ENCODE measurements at places on chromosomes 4 and X.

- DNase-seq = no peak
These were observed 94.5 kb downstream of the APBB2 start for GRCh38 chr4:41119867-41120295.

DNA sequence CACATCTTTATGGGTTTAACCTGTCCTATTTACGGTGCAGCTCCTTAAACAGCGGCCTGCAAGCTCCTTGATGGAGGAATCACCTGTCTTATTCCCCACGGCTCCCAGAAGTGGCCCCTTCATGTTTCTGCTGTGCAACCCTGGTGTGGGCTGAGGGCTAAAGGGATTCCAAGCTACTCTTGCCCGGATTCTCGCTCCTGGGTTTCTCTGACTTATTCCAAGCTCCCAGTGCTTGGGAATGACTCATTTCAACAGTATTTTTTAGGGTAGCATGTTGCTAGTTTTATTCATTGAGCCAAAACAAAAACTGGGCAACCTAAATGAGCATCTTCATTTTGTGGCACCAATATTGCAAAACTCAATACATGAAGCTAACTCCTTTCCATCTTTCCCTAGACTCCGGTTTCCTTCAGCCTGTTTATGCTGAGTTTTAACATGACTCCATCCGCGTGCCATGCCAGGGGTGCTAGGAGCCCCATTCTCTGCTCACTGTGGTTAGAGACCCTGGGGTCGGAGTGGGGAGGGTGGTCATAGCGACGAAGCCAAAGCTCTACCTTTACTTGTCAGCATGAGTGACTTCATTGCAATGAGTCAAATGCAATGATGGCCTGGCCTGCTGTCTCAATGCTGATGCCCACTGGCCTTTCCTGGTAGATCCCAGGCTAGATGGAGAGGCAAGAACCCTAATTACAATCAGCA, 349.7 kb downstream of the NR3C2 start:
- no peak for DNase-seq

- DNase-seq = no peak
These were observed 192.5 kb downstream of the EDA start for GRCh38 chrX:69808375-69808774.

DNA sequence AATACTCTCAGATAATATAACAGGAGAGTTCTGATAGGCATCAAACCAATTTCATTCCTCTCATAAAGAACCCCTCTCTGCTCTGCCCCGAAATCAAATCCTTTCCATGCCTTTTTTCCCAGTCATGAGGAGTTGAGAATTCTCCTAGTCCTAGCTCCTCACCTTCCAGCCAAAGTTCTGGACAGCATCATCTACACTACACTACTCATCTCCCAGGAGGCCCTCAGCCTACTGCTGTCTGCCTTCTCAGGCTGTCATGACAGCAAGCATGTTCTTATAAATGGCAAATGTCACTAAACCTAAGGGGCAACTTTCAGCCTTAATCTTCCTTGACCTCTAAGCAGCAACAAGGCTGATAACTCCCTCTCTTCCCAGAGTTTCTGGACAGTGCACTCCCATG, 26.6 kb downstream of the MAPK10 start:
- no peak for DNase-seq

GRCh38 chr4:1427010-1427409, 20.8 kb upstream of the NKX1-1 start:
- DNase-seq = no peak

- no peak for DNase-seq
These were observed 78.5 kb downstream of the BTC start for GRCh38 chr4:74715706-74716435.

GRCh38 chr4:111722213-111722720, 423.0 kb upstream of the FAM241A start:
- DNase-seq = no peak

DNA sequence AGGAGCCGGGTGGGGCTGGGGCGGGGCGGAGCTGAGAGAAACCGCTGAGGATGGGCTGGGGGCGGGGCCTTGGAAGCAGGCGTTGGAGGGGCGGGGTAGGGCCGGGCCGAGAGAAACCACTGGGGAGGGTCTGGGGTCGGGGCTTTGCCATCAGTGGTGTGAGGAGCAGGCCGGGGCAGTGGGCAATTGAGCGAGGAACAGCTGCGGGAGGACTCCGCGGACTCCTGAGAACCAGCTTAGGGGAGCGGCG, 1.3 kb upstream of the EOLA2 start:
- DNase-seq = no peak

GRCh38 chrX:71239781-71240180, 14.2 kb downstream of the ZMYM3 start:
- no peak for DNase-seq

DNA sequence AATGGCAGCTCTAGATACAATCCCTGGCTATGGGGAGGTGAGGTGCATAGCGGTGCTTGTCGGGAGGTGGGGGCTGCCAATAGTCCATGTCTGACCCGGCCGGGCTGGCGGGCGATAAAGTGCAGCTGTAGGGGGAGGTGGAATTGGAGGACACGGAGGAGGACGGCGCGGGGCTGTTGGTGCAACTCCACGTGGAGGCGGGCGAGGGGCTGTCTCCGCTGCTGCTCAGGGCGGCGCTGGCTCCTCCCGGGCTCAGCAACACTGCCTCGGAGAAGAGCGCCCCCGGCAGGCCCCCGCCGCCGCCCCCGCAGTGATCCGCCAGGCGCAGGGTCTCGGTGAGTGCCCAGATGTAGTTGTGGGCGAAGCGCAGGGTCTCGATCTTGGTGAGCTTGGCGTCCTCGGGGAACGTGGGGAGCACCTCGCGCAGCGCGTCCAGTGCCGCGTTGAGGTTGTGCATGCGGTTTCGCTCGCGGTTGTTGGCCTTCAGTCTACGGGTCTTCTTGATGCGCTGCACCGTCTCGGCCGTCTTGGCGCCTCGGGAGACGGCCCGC, 1.3 kb downstream of the NEUROG2 start:
- DNase-seq = no peak

DNA sequence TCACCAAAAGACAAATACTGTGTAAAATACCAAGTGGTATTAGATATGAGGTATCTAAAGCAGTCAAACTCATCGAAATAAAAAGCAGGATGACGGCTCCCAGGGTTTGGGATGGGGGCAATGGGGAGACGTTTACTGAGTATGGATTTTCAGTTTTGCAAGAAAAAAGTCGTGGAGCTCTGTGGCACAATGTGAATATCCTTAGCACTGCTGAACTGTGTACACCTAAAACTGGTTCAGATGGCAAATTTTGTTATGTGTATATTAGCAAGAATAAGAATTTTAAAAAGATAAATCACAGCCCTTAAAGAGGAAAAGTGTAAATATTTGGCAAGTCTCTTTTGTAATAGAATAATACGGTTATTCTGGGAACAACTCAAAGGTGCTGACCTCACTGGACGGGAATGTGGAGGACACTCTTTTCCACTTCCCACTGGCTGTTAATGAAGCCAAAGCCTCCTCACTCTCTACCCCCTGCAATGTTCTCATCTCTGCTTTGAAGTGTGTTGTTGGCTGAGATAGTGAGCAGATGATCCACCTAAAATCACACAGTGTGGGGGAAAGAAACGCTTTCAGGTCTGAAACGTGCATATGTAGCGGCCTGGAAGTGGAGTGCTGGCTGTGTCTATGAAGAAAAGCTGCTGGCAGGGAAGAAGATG, 49.2 kb downstream of the SEL1L3 start:
- DNase-seq = peak; percentile 21

DNA sequence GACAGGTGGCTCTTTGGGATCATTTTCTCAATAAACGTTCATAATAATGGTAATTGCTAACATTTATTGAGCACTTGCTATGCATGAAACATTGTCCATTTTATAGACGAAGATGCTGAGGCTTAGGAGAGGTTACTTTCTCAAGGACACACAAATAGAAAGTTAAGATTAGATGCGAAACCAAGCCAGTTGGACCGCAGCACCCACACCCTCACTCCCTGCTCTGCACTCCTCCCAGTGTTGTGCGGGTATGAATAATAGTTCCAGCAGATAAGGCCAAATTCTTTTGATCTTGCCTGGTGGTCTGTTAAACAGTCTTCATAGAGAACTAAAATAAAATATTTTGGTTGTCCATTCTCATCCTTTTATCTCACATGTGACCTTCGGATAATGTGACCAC, 85.0 kb upstream of the BEND4 start:
- no peak for DNase-seq

- DNase-seq = no peak
These were observed 629.7 kb downstream of the PCDH7 start for GRCh38 chr4:31349907-31350306.

DNA sequence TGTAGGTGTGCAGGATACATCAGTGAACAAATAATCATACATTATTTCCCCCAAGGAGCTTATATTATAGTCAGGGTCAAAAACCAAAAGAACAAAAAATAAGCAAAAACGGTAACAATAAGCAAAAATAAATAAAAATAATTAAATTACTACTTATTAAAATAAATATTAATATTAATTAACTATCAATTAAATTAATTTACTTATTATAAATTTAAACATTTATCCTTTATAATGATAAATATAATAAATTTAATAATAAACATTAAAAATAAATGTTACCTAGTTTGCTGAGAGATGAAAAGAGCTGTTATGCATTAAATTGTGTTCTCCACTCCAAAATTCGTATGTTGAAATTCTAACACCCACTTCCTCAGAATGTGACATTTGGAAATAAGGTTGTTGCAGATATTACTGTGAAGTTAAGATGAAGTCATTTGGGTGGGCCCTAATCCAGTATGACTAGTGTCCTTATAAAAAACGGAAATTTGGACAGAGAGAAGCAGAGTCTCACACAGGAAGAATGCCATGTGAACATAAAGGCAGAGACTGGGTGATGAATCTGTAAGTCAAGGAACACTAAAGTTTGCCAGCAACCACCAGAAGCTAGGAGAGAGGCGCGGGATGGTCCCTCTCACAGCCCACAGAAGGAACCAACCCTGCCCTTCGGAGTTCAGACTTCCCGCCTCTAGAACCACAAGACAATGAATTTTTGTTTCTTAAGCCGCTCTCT, 67.2 kb upstream of the IBSP start:
- DNase-seq = peak; percentile 7

DNA sequence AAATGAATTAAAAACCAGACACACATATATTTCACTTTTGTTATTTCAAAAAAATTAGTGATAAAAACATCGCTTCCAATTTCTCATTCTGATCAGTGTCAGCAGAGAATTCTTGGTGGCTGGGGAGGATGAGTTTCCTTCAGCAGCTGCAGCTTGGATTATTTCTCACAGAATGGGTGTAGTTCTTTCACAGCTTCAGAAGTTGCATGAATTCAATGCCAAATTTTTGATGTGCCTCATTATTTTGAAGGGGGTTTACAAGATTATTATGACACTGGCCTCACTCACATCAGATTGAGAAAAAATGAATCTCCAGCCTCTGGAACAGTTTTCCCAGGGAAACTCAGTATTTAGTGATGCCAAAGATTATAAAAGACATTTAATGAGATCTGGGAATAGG, 184.9 kb upstream of the WDFY3 start:
- DNase-seq = peak; percentile 54

DNA sequence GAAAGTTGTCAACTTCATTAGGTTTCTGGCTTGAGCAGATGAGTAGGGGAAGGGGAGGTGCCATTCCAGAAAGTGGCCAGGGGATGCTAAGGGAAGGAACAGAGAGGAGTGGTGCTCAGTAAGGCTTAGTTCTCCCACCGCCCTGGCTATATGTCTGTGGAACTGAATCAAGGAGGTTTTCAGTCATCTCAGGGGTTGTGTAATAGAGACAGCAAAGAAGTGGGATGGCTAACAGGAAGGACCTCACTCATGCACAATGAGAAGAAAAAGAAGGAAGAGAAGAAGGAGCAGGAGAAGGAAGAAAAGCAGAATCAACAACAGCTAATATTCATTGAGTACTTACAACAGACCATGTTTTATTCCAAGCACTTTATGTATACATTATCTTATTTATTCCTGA, 368.7 kb downstream of the MID1IP1 start:
- DNase-seq = no peak

DNA sequence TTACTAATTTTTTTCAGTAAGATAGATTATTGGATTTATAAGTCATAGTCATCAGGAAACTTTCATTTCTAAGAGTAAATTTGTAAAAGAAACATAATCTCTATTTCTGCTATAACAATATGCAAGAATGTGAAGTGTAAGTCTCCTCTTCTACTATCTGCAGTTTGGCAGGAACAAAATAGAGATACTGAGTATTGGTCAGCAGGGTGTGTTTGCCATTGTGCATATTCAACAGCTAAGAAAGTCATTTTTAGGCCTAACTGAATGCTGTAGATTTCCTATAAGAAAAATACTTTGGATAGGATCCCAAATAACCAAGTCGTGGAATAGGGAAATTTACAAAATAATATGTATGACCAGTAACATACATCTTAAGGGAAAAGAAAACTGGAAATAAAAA, 253.3 kb upstream of the EPHA5 start:
- DNase-seq = no peak
